ENCODE measurements at places on chromosomes 6 and 20. TPM values are rescaled to one million over a fixed set of nuclear protein-coding genes. Genes with fewer than 3 reads are reported as not detected.

DNA sequence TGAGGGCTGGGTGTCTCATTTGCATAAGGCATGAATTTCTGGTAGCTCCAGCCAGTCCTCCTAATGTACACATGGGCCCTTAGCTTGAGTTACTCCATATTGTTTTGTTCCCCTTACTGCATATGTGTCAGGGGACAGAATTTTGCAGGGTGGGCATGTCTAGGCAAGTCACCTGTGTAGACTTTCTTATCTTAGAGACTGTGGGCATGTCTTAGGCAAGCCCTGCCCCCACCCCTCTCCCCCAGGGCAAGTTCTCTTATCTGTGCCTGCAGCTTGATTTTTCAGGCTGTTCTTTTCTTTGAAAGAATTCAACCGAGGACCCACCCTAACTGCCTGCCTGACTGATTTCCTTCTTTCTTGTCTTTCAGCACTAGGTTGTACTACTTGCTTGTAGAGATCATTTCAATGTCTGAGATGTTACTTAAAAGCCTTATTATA lies 32.1 kb downstream of the NHLRC1 start:
- DNase-seq, result no peak

GRCh38 chr6:169566961-169567750 lies 134.7 kb downstream of the WDR27 start:
- no peak for DNase-seq

GRCh38 chr20:44014807-44015732 lies 100.4 kb downstream of the TOX2 start:
- no peak for DNase-seq

WFDC12 gene
- total RNA-seq, result not detected

BTN3A1 gene
- total RNA-seq, result 5.4 TPM

PTCRA gene
- not detected for total RNA-seq

DNA sequence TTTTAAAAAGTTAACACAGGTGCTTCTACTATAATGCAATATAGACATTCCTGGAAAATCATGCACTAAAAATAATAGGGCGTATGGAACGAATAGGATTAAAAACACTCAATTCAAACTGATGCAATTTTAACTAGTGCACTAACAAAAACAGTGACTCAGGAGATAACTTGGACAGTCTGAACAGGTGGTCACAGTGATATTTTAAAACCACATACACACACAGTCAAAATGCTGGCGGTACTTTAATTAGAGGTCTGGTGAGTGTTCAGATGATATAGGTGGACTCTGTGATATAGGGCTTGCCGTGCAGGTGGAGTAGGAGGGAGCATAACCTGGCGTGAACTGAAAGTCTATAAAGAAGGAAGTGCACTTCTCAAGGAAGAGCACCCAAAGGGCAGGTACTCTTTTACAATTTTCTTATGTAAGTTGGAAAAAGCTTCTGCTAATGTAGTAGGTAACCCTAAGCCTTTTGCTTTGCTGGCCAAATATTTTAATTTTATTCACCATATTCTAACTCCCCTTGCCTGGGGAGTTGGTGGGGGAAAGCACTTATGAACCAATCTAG lies 41.9 kb upstream of the PLN start:
- DNase-seq, result no peak

CLPSL1 gene
- not detected for total RNA-seq

GRCh38 chr6:43669050-43669921 lies 18.3 kb downstream of the MRPS18A start:
- DNase-seq, result no peak

- no peak for DNase-seq
Measured at GRCh38 chr6:130934848-130935585, 107.8 kb downstream of the SMLR1 start.

SLA2 gene
- 0.51 TPM for total RNA-seq

Data from PC-3 (cell line).